ENCODE measurements at places on chromosomes 5 and 9. TPM values are rescaled to one million over a fixed set of nuclear protein-coding genes. Genes with fewer than 3 reads are reported as not detected.

GFI1B gene
- total RNA-seq: not detected

LMBRD2 gene
- 6.3 TPM for total RNA-seq

SPATA31A3 gene
- not detected for total RNA-seq

KCTD16 gene
- 0.10 TPM for total RNA-seq

UBE2D2 gene
- 92.2 TPM for total RNA-seq

ACTBL2 gene
- not detected for total RNA-seq

GPR150 gene
- not detected for total RNA-seq

PRR16 gene
- total RNA-seq: 11.0 TPM

HSPB3 gene
- total RNA-seq: 1.0 TPM

FBXW2 gene
- total RNA-seq: 55.6 TPM

GRCh38 chr5:76144513-76145274 is 61.5 kb downstream of the SV2C start:
- H3K4me1 ChIP-seq: peaks cover 1% of the 10 kb centered on the region
- H3K36me3 ChIP-seq: no peaks in the 10 kb centered on the region
- no peak overlapping the region for H3K27ac ChIP-seq

GRCh38 chr5:160036243-160036642 is 27.3 kb downstream of the TTC1 start:
- H3K4me1 ChIP-seq: peaks cover under 1% of the 10 kb centered on the region
- H3K4me3 ChIP-seq: no peak overlapping the region
- H3K36me3 ChIP-seq: no peaks in the 10 kb centered on the region
- no peak overlapping the region for H3K27ac ChIP-seq
- H3K27me3 ChIP-seq: no peaks in the 10 kb centered on the region

- H3K4me3 ChIP-seq: peak overlapping the region; percentile 53
- H3K36me3 ChIP-seq: no peaks in the 10 kb centered on the region
- no peaks in the 10 kb centered on the region for H3K27me3 ChIP-seq
Observed at GRCh38 chr9:137028263-137029057, 423 bp upstream of the ABCA2 start.

- no peaks in the 10 kb centered on the region for H3K27me3 ChIP-seq
- H3K4me3 ChIP-seq: no peak overlapping the region
- no peak overlapping the region for H3K27ac ChIP-seq
- no peaks in the 10 kb centered on the region for H3K4me1 ChIP-seq
- H3K36me3 ChIP-seq: no peaks in the 10 kb centered on the region
Observed at GRCh38 chr9:71774920-71775319, 6.6 kb upstream of the CEMIP2 start.

DNA sequence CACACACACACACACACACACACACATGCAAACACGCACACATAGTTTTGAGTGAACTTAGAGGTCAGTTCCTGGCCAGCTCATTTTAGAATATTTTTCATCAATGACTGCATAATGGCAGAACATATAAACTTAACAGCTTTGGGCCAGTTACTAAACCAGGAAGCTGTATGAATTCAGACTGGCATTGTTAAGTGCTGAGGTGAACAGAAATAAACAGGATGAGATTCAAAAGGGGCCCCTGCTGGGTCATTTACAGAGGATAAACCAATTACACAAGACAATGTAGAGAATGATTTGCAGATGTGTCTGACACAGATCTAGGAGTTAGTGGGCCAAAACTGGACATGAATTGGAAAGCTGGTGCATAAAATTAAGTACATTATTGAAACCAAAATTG is 44.6 kb downstream of the MARCHF11 start:
- H3K4me3 ChIP-seq: no peak overlapping the region
- no peak for DNase-seq
- no peaks in the 10 kb centered on the region for H3K4me1 ChIP-seq
- no peaks in the 10 kb centered on the region for H3K27me3 ChIP-seq
- no peak overlapping the region for H3K27ac ChIP-seq

- H3K4me1 ChIP-seq: no peaks in the 10 kb centered on the region
- no peaks in the 10 kb centered on the region for H3K36me3 ChIP-seq
Observed at GRCh38 chr9:101092922-101093321, 64.4 kb downstream of the PLPPR1 start.

DNA sequence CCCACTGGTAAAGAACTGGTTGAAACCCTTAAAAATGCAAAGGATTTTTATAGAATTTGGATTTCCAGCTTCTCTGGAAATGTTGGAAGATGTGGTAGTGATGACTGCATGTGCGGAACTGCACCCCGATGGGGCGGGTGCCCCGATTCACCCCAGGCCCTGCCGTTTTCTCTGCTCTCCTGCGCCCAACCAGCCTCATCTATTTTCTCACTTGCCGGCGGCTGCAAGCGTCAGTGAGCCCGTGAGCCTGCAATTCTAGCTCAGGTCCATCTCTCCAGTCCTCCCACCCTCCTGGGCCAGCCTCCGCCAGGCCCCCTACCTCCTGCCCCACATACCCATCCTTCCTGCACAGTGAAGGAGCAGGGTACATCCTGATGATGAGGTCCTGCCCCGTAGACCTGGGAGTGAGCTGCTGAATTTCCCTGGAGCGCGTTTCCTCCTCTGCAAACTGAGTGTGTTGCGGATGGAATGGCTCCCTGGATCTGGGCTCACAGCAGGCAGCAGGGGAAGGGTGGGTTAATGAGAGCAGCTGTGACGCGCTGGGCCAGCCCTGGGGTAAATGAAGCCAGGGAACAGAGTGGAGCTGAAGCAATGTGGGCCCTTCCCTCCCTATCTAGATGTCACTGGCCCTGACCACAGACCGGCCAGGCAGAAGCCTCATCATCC is 45.9 kb upstream of the PHYKPL start:
- H3K27ac ChIP-seq: no peak overlapping the region
- no peak overlapping the region for H3K4me3 ChIP-seq
- DNase-seq: no peak
- no peaks in the 10 kb centered on the region for H3K27me3 ChIP-seq
- no peaks in the 10 kb centered on the region for H3K4me1 ChIP-seq

- no peaks in the 10 kb centered on the region for H3K4me1 ChIP-seq
- no peaks in the 10 kb centered on the region for H3K27me3 ChIP-seq
- no peak overlapping the region for H3K27ac ChIP-seq
- no peaks in the 10 kb centered on the region for H3K36me3 ChIP-seq
Observed at GRCh38 chr5:96037128-96037527, 75.5 kb upstream of the ELL2 start.

- H3K4me3 ChIP-seq: no peak overlapping the region
- no peak overlapping the region for H3K27ac ChIP-seq
- no peaks in the 10 kb centered on the region for H3K36me3 ChIP-seq
- no peaks in the 10 kb centered on the region for H3K4me1 ChIP-seq
Observed at GRCh38 chr5:146151970-146152369, 30.5 kb downstream of the LARS1 start.

- peak overlapping the region; percentile 98 for H3K27ac ChIP-seq
- no peak for DNase-seq
- H3K4me1 ChIP-seq: no peaks in the 10 kb centered on the region
- H3K4me3 ChIP-seq: peak overlapping the region; percentile 94
- no peaks in the 10 kb centered on the region for H3K27me3 ChIP-seq
- H3K36me3 ChIP-seq: no peaks in the 10 kb centered on the region
Observed at GRCh38 chr9:83981126-83981871, 694 bp downstream of the RMI1 start.

DNA sequence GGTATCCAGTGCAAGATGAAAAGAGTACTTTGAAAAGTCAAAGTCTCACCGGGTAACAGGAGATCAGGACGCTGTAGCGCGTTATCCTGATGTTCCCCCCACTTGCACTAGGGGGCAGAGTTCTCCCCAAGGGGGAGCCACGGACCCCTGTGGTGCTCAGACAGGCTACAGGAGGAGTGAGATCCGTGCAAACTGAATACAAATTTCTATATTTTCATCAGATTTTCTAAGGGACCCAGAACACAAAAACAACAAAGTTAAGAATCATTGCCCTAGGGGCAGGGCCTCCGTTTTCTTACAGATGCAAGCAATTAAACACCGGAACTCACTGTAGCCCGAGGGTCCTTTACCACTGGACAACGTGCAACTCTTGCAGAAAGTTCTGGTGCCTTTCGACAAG is 2.0 kb downstream of the MYO10 start:
- peak; percentile 78 for DNase-seq
- no peaks in the 10 kb centered on the region for H3K36me3 ChIP-seq
- H3K4me1 ChIP-seq: peaks cover 14% of the 10 kb centered on the region
- H3K27me3 ChIP-seq: no peaks in the 10 kb centered on the region
- H3K4me3 ChIP-seq: peak overlapping the region; percentile 56

DNA sequence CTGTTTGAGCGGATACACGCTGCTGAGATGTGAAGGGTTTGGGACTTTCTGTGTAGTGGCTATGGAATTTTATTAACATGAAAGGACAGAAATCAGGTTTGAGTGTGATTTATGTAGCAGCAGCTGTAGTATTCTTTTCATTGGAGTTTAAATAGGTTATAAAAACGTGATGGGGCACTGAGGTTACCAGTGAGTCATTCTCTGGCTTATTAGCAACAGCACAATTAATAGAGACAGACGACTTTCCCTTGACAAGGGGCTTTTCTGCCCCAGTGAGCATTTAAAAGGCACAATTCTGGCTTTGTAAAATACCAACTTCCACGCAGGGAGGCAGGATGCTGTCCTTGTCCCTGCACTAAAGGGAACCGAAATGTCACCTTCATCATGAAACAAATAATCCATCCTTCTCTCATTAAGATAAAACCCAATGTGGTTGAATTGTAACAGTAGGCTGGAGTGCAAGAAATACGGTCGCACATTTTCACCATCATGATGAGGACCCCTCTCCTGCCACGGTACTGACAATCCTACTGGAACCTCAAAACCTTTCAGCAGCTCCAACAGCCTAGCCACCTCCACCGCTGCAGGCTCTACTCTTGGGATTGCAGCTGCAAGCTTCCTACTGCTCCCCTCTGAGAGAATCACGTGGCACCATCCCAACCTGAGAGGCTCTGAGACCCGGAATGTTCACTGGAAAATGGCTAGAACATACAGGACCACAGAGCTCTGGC is 293.9 kb downstream of the IRX1 start:
- no peak overlapping the region for H3K4me3 ChIP-seq
- no peaks in the 10 kb centered on the region for H3K36me3 ChIP-seq
- no peak overlapping the region for H3K27ac ChIP-seq
- no peak for DNase-seq
- H3K27me3 ChIP-seq: no peaks in the 10 kb centered on the region

DNA sequence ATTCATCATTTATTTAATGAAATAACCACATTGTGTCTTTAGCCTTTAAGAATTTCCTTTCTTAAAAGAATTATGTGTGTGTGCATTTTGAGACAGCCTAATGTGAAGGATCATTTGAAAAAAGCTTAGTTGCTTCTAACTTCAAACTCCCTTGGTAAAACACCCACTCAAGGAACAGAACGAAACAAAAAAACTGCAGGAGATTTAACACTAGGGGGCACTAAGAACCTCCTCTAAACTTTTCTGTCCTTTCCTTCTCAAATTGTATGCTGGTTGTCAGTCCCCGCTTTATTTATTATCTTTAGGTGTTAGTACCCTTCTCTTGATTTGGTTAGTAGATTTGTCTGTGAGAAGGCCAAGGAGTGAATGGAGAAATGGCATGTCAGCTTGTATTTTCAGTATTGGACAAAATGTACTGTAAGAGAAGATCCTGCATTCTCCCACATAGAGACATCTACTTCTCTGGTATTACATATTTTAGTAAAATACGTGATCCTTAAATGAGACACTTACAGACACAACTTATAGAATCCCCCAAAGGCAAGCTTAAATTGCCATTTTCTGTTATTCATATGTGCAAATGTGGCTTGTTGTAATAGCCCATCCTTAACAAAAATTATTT is 229.7 kb downstream of the MRPS30 start:
- no peaks in the 10 kb centered on the region for H3K4me1 ChIP-seq
- no peaks in the 10 kb centered on the region for H3K27me3 ChIP-seq
- H3K27ac ChIP-seq: no peak overlapping the region
- H3K36me3 ChIP-seq: no peaks in the 10 kb centered on the region
- no peak overlapping the region for H3K4me3 ChIP-seq
- DNase-seq: no peak

- H3K27me3 ChIP-seq: no peaks in the 10 kb centered on the region
- no peaks in the 10 kb centered on the region for H3K36me3 ChIP-seq
- no peak overlapping the region for H3K4me3 ChIP-seq
- H3K27ac ChIP-seq: no peak overlapping the region
- H3K4me1 ChIP-seq: peaks cover 10% of the 10 kb centered on the region
Observed at GRCh38 chr9:99113414-99114048, 8.6 kb downstream of the TGFBR1 start.

- no peak overlapping the region for H3K27ac ChIP-seq
- no peak for DNase-seq
- no peak overlapping the region for H3K4me3 ChIP-seq
- H3K27me3 ChIP-seq: no peaks in the 10 kb centered on the region
Observed at GRCh38 chr5:65013166-65013565, 244.4 kb downstream of the CWC27 start.

GRCh38 chr9:2837915-2838314 is 6.0 kb downstream of the PUM3 start:
- peaks cover 11% of the 10 kb centered on the region for H3K4me1 ChIP-seq
- peak overlapping the region; percentile 2 for H3K4me3 ChIP-seq
- H3K27me3 ChIP-seq: no peaks in the 10 kb centered on the region
- peak overlapping the region; percentile 76 for H3K27ac ChIP-seq

GRCh38 chr9:36842560-36843530 is 191.2 kb downstream of the PAX5 start:
- no peaks in the 10 kb centered on the region for H3K36me3 ChIP-seq
- H3K4me1 ChIP-seq: no peaks in the 10 kb centered on the region
- H3K27ac ChIP-seq: no peak overlapping the region
- H3K27me3 ChIP-seq: no peaks in the 10 kb centered on the region

- H3K27me3 ChIP-seq: no peaks in the 10 kb centered on the region
- peaks cover 6% of the 10 kb centered on the region for H3K4me1 ChIP-seq
- no peaks in the 10 kb centered on the region for H3K36me3 ChIP-seq
- H3K4me3 ChIP-seq: no peak overlapping the region
- no peak for DNase-seq
- no peak overlapping the region for H3K27ac ChIP-seq
Observed at GRCh38 chr5:150580917-150581316, 59.5 kb upstream of the SYNPO start.

DNA sequence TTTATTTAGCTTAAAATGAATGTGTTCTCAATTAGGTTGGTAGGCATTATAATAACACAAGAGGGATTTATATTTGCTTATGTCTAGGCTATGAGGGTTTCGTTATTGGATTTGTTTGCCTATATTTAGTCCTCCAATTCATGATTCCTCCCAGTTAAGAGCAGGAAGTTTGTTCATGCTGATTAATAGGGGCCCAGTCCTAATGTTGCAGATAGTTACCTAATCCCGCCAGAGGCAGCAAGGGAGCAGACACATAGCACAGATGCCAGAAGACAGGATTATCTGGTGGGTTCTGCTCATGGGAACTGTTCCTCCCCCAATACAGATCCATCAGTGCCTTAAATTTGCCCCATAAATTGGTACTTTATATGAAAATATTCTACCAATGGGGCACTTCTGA is 100.8 kb upstream of the TLE4 start:
- no peaks in the 10 kb centered on the region for H3K27me3 ChIP-seq
- H3K4me3 ChIP-seq: no peak overlapping the region
- DNase-seq: no peak
- no peaks in the 10 kb centered on the region for H3K36me3 ChIP-seq
- H3K27ac ChIP-seq: no peak overlapping the region

DNA sequence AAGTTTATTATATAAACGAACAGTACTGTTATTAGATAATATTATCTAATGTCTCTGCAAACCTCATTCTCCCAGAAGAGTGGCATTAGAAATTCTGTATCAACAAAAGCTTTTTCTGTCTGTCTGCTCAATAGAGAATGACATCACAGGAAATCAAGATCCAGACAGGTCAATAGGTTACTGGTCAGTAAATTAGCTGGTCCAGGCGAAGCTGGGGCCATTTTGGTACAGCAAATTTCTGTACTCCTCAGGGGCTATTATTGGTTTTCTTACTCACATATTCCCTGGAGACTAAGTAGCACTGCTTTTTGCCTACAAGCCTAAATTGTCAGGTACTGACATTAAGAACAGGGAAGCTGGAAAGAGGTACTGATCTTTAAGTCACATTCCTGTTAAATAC is 80.5 kb downstream of the PLPP1 start:
- H3K4me1 ChIP-seq: no peaks in the 10 kb centered on the region
- no peak for DNase-seq
- H3K4me3 ChIP-seq: no peak overlapping the region
- no peak overlapping the region for H3K27ac ChIP-seq

Measured in ovary (tissue), 10 donors.